NCI-H1436 treated with DMSO at 0.1 percent for 48 hours (cell line): ENCODE measurements at places on chromosomes 16 and 17.

DNA sequence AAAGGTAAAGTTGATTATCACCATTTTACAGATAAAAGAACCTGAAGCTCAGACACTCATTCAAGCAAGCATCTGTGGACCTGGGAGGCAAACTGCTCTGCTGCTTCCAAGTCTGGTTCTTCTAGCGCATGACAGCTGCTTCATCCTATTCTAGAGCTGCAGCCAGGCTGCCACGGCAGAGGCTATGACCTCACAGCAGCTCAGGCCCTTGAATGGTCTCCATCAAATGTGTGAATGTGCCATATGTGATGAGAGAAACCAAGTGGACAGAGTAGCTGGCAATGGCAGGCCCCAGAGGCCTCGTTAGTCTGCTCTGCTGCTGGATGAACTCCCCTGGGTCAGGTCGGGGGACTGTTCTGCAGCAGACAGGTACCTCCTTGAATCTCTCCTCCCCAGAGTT, 30.7 kb upstream of the FOXJ1 start:
- no peak for DNase-seq

DNA sequence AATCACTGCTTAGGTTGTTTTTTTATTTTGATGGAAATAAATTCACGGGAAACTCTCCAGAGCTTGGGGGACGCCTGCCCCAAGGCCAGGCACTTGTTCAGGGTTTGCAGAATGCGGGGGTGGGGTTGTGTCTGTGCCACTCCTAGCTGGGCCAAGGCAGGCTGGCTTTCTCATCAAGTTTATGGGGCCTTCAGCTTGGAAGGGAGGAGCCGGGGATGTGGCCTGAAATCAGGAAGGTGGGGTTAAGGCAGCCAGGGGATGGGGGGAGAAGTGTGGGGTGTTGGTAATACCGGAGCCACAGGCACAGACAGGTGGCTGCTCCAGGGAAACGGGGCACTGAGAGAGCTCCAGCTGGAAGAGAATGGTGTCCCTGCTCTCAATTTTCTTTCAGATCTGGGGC, 1.7 kb upstream of the CHAD start:
- no peak for DNase-seq

- no peak for DNase-seq
These were observed 31.4 kb upstream of the MED9 start for GRCh38 chr17:17445296-17445924.

DNA sequence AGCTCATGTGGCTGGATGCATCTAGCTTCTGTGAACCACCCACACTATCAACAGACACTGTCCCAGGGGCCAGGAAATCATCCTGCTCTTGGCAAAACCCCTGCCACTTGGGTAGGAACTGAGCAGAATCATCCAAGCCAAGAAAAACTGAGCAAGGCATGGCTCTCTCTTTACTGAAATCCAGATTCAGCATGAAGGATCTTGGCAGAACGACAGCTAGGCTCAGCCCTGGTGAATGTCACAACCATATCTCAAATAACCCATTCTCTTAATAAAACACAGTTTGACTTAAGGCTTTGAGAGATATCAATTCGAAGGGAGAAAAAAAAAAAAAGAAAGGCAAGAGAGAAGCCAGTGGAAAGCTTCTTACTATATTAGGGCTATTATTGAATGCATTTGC, 72.2 kb downstream of the MAF start:
- DNase-seq = no peak

DNA sequence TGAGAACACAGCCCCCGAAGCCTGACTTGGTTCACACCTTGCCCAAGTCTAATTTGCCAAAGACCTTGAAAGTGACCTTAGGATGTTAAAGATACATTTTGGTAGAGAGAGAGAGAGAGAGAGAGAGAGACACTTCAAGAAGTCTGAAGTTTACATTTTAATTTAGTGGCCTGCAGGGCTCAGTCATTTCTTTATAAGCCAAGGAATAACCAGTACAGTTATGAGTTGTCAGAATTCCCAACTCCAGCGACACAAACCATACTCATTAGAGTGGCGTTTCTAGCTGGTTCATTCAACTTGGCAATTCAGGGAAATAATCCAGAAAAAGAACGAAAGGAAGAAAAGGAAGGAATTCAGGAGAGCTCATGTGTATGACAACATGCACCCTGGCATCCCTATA, 204.1 kb downstream of the CCDC182 start:
- no peak for DNase-seq

GRCh38 chr17:14340857-14341754, 40.2 kb downstream of the HS3ST3B1 start:
- DNase-seq = no peak

DNA sequence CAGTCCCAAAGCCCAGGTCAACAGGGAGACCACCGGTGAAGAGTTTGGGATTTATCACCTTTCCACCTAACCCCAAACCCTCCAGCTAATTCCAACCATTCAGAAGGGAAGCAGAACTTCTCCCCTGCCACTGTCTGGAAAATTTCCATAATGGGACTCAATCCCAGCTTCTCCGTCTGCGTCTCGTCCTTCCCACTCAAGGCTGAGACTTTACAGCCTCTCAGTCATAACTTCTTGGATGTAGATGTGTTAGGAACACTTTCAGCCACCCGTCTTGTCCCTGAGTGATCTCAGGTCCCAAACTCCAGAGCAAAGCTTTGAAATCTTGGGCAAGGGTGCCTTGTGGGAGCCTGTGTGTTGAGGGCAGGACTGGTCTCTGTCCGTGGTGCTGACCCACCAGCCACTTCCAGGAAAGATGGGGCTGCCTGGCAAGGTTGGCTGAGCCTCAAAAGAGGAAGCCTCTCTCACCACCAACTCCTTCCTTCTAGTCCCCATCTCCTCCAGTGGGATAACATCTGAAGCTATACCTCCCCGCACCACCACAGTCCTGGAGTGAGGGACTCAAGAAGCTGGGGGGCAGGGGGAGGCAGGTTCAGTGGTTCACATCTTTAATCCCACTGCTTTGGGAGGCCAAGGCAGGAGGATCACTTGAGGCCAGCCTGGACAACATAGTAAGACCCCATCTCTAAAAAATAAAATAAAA, 9.3 kb downstream of the GAS2L2 start:
- no peak for DNase-seq

DNA sequence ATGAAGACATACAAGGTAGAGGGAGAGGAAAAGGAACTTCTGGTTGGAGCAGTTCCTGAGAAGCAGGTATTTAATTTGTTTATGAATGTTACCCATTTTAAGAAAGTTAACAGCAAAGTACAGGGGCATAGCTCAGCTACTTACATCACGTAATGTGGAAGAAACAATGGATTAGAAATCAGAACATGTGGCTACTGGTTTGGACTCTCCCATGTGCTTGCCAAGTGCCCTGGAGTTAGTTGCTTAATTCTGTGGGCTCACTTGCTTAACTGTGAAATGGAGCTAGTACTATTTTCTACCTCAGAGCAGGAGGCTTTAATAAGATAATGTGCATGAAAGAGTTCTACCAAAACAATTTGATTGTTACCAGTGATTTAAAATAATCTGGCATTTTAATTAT, 27.3 kb downstream of the RSPRY1 start:
- no peak for DNase-seq

GRCh38 chr16:4077174-4077649, 39.0 kb downstream of the ADCY9 start:
- DNase-seq = peak; percentile 10

DNA sequence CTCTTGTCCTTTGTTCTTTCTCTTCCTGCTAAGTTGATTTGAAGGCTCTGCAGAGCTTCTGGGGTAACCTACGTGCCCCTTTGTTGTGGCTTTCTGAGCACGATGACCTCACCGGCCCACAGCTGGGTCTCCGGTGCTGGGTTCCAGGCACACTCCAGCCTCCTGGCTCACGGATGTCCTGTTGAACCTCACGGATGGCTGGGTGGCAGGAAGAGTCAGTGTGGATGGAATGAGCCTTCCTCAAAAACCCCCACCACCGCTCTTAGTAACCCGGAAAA, 116.0 kb downstream of the SOCS1 start:
- no peak for DNase-seq

- no peak for DNase-seq
These were observed 41.5 kb downstream of the LDHD start for GRCh38 chr16:75074920-75075687.
